NT2/D1 (cell line): ENCODE measurements at places on chromosomes 2 and 18.
A peak's percentile ranks its signal among the peaks of the same experiment; 100 is the strongest.

DNA sequence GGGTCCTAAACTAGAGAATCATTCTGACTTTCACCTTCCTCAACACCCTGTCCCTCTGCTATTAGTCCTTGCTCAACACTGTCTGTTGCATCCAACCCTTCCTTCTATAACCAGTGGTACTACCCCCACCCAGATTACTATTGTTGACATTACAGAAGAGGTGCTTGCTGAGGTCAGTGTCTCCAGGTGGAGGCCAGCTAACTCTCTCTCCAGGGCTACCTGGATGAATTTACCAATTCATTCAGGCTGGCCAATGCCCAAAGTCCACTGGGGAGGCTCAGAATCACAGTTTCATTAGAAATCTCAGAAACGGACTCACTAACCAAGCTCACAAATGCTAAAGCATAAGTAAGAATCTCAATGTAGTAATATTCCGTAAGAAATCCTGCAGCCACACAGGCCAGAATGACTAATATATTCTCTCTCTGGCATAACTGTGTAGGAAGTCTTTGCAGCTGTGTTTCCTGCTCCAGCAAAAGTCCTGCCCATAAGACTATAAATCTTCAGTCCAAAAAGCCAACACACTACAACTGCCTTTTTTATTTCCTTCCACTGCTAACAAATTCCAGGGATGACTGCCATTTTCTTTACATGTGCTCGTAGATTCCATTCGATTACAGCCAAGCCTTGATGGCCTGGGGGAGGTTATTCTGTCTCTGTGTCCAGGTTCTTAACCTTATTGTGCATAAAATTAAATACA lies 10.0 kb upstream of the TTR start:
- no peak for DNase-seq

DNA sequence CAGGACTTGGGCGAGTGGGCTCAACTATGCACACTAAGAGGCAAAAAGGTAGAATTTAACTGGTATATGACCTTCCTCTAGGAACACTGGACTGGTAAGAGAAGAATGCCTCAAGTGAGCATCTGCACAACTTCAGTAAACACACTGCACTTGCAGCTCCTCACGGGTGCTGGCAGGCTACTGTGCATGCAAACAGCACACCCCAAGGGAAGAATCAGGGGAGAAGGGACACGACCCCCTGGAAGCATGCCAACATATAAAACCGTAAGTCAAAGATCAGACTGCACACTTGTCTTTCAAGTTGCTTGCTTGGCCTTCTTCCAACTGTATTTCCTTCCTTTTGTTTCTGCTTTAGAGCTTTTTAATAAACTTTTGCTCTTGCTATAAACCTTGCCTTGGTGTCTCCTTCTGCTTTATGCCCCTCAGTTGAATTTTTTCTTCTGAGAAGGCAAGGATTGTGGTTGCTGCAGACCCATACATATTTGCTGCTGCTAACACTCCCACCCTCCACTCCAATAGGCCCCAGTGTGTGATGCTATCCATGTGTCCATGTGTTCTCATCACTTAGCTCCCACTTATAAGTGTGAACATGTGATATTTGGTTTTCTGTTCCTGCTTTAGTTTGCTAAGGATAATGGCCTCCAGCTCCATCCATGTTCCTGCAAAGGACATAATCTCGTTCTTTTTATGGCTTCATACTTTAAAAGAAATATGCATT lies 263.7 kb upstream of the SPOPL start:
- DNase-seq: no peak

GRCh38 chr2:147082850-147083522 lies 761.8 kb upstream of the ACVR2A start:
- peak; percentile 90 for DNase-seq

DNA sequence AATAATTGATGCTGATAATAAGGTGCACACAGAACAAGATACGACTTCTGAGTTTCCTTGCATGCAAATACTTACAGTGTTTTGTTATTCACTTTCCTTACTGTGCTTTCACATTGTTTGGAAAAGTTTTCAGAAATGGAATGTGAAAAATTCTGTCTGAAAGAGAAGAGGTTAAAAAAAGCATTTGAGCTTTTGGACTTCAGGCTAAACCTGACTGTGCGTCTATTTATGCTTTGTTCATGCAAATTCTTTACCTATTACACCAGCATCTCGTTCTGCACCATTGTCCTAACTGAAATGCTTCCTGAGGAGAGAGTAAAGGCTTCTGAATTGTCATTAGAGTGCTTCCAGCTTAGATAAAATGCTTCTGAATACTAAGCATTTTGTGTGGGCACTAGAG lies 61.4 kb downstream of the LHCGR start:
- DNase-seq: peak; percentile 33

- DNase-seq: no peak
Measured at GRCh38 chr2:25381502-25381901, 39.8 kb upstream of the DNMT3A start.

- DNase-seq: no peak
Measured at GRCh38 chr2:31440764-31441163, 26.2 kb upstream of the XDH start.

DNA sequence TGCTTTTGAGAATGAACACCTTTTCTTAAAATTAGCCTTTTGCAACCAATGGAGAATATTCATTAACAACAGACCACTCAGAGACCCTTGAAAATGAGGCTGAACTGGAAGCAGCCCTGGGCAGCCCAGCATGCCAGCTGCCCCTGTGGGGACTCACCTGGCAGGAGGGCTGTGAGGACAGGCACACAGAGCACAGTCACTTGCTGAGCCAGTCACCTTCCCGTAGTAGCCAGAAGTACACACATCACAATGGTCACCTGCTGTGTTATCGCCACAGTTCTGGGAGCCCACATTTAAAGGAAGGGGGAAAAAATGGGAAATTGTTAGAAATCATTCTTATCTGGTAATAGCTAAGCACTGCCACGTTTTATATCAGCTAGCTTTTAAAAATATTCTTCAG lies 115.5 kb downstream of the LAMA1 start:
- DNase-seq: no peak

GRCh38 chr2:236988690-236989624 lies 96.7 kb upstream of the COPS8 start:
- DNase-seq: no peak

GRCh38 chr2:121810959-121811853 lies 55.8 kb downstream of the TSN start:
- DNase-seq: peak; percentile 77

- DNase-seq: no peak
Measured at GRCh38 chr18:10526561-10526949, 728 bp downstream of the NAPG start.

DNA sequence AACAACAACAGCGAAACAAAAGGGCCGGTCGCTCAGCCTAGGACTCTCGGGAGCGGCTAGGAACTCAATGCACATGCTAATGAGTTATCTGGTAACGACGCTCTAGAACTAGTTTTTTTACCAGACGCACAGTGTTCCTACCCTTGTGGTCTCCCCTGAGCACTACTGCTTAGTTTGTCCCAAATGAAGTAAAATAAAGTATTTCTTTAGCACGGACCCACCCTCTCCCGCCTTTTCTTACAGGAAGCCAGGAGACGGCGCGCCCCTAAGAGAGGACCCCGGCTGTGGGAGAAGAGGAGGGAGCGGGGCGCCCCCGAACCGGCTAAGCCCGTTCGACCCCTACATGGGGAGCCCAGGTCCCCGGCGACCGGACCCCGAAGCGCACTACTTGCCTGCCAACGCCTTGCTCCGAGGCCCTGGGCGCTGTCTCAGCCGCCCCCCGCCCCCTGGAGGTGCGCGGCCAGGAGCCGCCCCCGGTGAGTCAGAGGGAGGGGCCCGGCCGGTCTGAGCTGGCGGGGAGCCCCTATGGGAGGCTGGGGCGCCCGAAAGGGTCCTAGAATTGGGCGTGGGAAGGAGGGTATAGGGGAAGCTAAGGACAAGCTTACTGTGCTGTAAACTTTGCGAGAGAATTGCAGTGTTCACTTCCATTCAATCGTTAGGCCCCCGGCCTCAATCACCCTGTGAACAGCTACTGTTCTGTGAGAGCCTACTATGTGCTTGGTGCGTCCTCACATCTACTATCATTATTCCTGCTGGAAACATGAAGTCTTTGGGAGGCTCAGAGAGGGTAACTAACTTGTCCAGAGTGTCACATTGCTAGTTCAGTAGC lies 3.6 kb upstream of the CAPG start:
- DNase-seq: no peak

- DNase-seq: no peak
Measured at GRCh38 chr18:48950536-48951447, at the start of gene SMAD7. Gene SMAD7 (minus strand): TSS chr18:48950965. CDS start chr18:48950424, 541 bp downstream.

GRCh38 chr2:135776367-135776766 lies 34.7 kb downstream of the UBXN4 start:
- no peak for DNase-seq

GRCh38 chr2:46913471-46914381 lies 1.9 kb downstream of the MCFD2 start:
- no peak for DNase-seq

GRCh38 chr18:79785831-79786230 lies 11.9 kb upstream of the KCNG2 start:
- no peak for DNase-seq

DNA sequence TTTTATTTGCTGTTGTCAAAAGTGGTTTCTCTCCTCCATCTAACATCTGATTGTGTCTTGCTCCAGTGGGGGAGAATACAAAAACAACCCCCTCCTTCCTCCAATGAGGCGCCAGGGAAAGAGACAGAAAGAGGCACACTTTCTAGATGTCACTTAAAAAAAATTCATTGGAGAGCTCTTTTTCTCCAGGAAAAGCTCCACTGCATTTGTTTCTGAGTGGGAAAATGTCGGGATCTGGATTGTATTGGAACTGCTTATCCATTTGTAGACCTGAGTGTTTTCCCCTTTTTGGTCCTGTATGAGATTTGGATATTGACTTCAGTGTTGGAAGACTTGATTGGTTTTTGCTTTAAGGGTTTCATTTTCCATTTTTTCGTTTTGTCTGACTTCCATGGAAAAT lies 995 bp downstream of the MBD5 start:
- DNase-seq: no peak

- no peak for DNase-seq
Measured at GRCh38 chr2:61575447-61575859, 37.3 kb upstream of the XPO1 start.

DNA sequence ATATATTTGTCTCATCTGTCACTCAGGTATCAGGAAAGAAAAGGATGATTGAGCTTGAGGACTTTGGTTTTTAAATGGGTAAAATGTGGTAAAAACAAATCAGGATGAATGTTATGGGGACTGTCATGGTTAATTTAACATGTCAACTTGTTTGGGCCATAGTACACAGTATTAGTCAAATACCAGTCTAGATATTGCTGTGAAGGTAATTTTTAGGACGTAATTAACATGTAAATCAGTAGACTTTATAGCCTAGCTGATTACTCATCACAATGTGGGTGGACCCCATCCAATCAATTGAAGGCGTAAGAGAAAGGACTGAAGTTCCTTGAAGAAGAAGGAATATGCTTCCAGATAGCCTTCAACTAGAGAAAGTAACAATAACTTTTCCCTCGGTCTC lies 275.7 kb upstream of the ZNF804A start:
- no peak for DNase-seq

- no peak for DNase-seq
Measured at GRCh38 chr2:240931319-240931949, 25.3 kb downstream of the CROCC2 start.

DNA sequence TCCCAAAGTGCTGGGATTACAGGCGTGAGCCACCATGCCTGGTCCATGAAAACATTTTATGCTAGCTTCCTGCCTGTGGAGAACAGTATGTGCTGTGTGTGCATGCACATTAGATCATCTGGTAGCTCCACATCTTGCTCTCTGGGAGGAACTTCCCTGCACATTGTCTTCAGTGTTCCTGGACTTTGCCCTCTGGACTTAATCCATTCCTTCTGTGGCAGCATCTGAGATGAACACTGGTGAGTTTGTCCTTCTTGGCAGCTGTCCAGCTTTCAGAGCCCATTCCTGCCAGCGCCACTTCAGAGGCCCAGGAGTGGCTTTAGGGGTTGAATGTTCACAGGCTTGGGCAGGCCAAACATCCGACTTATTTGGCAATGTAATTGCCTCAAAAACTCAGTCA lies 65.2 kb downstream of the POU3F3 start:
- DNase-seq: no peak

DNA sequence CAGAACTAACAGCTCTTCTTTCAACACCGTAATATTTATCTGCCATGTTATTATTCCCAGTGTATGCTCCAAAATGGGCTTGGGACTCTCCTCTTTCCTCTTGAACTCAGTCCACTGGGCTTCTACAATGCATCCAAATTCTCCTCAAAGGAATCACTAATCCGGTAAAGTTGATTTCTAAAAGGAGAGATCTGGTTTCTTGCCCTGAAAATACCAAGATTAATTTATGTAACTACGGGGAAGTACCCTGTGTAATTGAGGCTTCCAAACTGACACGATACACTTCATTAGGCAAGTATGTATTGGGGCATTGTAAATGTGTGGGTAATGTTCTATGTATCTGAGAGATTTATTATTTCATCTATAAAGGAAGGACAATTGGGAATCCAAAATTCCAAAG lies 5.7 kb downstream of the NCKAP5 start:
- DNase-seq: no peak

- no peak for DNase-seq
Measured at GRCh38 chr18:12765126-12765525, 62.3 kb downstream of the PSMG2 start.

- no peak for DNase-seq
Measured at GRCh38 chr2:231110551-231110950, 14.3 kb downstream of the HTR2B start.

GRCh38 chr2:20624156-20624883 lies 26.6 kb downstream of the HS1BP3 start:
- DNase-seq: no peak

DNA sequence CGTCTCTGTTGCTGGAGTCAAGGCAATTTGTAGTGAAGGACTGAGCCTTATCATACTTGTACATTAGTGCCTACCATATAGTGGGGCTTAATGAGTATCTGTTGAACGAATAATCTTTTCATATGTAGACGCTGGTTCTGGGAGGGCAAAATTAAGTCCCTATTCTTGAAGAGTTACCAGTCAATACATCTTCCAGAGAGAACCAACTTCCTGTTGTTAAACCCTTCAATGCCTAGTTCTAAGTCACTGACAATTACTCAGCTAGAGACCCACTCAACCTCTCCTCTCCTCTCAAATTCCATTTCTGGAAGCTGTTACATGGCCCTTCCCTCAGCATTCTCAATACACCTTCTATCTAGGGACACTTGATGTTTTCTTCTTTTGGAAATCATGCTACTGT lies 1.1 kb upstream of the MOB4 start:
- no peak for DNase-seq

DNA sequence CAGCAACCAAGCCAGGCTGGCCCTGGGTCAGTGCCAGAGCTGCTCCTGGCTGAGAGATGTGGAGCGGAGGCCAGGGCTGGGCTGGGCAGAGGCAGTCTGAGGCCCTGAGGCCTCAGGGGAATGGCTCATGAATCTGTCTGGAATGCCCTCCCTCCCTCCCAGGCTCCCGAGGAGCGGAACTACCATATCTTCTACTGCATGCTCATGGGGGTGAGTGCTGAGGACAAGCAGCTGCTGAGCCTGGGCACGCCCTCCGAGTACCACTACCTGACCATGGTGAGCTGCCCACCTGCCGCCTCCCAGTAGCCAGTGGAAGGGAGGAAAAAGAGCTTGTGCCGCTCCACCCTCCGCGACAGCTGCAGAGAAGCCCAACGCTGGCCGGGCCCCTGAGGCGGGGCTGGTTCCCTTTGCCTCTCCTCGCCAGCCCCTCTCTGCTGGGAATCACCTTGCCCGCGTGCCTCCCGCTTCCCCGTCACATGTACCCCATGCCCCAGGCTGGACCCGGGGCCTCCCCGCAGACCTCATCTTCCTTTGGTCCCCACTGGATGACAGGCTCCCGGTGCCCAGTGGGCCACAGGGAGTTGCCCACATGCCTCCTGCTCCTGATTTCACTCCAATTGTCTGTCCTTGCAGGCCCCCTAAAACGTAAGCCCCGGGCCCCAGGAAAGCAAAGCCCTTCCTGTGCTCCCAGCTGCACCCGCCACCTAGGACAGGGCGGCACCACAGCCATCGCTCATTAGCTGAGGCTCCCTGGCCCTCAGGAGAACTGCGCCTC lies 41.1 kb downstream of the MYO7B start:
- DNase-seq: no peak
